Left renal cortex interstitium (tissue), 4 donors: ENCODE measurements at places on chromosomes 11 and 22. TPM values are rescaled to one million over a fixed set of nuclear protein-coding genes. Genes with fewer than 3 reads are reported as not detected.

Gene MAPK8IP2
- 0.87 TPM for polyA plus RNA-seq

Gene MOV10L1
- polyA plus RNA-seq, result 0.68 TPM

Gene OR4D5
- not detected for polyA plus RNA-seq

Gene NCR3LG1
- polyA plus RNA-seq, result 1.1 TPM

Gene ZBTB3
- 9.6 TPM for polyA plus RNA-seq

Gene OSM
- polyA plus RNA-seq, result 0.13 TPM

Gene NLRP14
- 0.43 TPM for polyA plus RNA-seq

Gene PIWIL4
- polyA plus RNA-seq, result 5.4 TPM

Gene TMEM41B
- polyA plus RNA-seq, result 34.9 TPM

Gene IFITM1
- polyA plus RNA-seq, result 32.6 TPM

Gene ELP4
- polyA plus RNA-seq, result 26.9 TPM

Gene OR8G1
- not detected for polyA plus RNA-seq

Gene PRR33
- 0.27 TPM for polyA plus RNA-seq

Gene NOX4
- polyA plus RNA-seq, result 52.3 TPM

Gene GAL
- 0.18 TPM for polyA plus RNA-seq

Gene MYBPC3
- 0.05 TPM for polyA plus RNA-seq

Gene RIC3
- polyA plus RNA-seq, result 19.2 TPM

Gene CRYBA4
- polyA plus RNA-seq, result not detected

Gene KCTD14
- polyA plus RNA-seq, result 14.0 TPM

Gene PRMT3
- 17.3 TPM for polyA plus RNA-seq

Gene FAT3
- 14.5 TPM for polyA plus RNA-seq

Gene FGF4
- polyA plus RNA-seq, result not detected

Gene CDK2AP2
- 60.8 TPM for polyA plus RNA-seq

Gene TMEM135
- 44.1 TPM for polyA plus RNA-seq

Gene POTEH
- polyA plus RNA-seq, result 0.05 TPM

Gene MCAM
- 52.1 TPM for polyA plus RNA-seq

Gene PDXP
- 18.4 TPM for polyA plus RNA-seq
